Osteocyte (in vitro differentiated cells): ENCODE measurements at places on chromosomes 3 and 15. TPM values are rescaled to one million over a fixed set of nuclear protein-coding genes. Genes with fewer than 3 reads are reported as not detected.

Gene MME
- 13.9 and 14.5 TPM in 2 replicates for total RNA-seq

Gene PTPRG
- 48.1 and 51.5 TPM in 2 replicates for total RNA-seq

Gene TRIM59
- 36.0 and 40.3 TPM in 2 replicates for total RNA-seq

Gene CPNE9
- 0.26 TPM in 1 of 2 replicates, not detected in the other for total RNA-seq

Gene TICRR
- 2.1 and 2.3 TPM in 2 replicates for total RNA-seq

Gene ARGFX
- not detected in 2 replicates for total RNA-seq

Gene NOX5
- total RNA-seq: not detected in 2 replicates

Gene TUSC7
- total RNA-seq: not detected in 2 replicates

Gene RTP3
- total RNA-seq: not detected in 2 replicates

Gene CADM2
- total RNA-seq: 1.5 and 2.2 TPM in 2 replicates

Gene EAF2
- 1.4 and 2.4 TPM in 2 replicates for total RNA-seq

Gene GHSR
- not detected in 2 replicates for total RNA-seq

Gene TRPM1
- not detected in 2 replicates for total RNA-seq

Gene CHRD
- 2.7 and 4.4 TPM in 2 replicates for total RNA-seq

Gene RAB8B
- total RNA-seq: 27.9 and 29.8 TPM in 2 replicates

Gene STRC
- total RNA-seq: 0.30 and 0.34 TPM in 2 replicates

Gene SLC27A2
- not detected in 2 replicates for total RNA-seq

Gene HIGD2B
- not detected in 2 replicates for total RNA-seq

Gene CSPG4
- 43.3 and 48.1 TPM in 2 replicates for total RNA-seq

Gene CHRM5
- total RNA-seq: not detected in 2 replicates

Gene BTD
- 28.0 and 28.9 TPM in 2 replicates for total RNA-seq

Gene ABI3BP
- total RNA-seq: 157 and 175 TPM in 2 replicates

Gene EFCAB12
- total RNA-seq: 0.08 and 0.30 TPM in 2 replicates

Gene DHFR2
- 6.6 and 7.4 TPM in 2 replicates for total RNA-seq

Gene ARHGEF26
- 5.4 and 5.5 TPM in 2 replicates for total RNA-seq

Gene POLQ
- total RNA-seq: 1.2 TPM in 2 replicates

Gene GP9
- total RNA-seq: not detected in 2 replicates

Gene CHST13
- total RNA-seq: not detected in 2 replicates

Gene IMP3
- 31.9 and 36.5 TPM in 2 replicates for total RNA-seq

Gene SERPINI2
- not detected in 2 replicates for total RNA-seq

Gene LMAN1L
- total RNA-seq: not detected in 2 replicates

Gene CCDC39
- total RNA-seq: not detected in 2 replicates

Gene ANKRD34C
- total RNA-seq: 0.08 TPM in 1 of 2 replicates, not detected in the other

Gene LMOD3
- total RNA-seq: not detected in 2 replicates
